ENCODE measurements at places on chromosomes 16 and 17.

DNA sequence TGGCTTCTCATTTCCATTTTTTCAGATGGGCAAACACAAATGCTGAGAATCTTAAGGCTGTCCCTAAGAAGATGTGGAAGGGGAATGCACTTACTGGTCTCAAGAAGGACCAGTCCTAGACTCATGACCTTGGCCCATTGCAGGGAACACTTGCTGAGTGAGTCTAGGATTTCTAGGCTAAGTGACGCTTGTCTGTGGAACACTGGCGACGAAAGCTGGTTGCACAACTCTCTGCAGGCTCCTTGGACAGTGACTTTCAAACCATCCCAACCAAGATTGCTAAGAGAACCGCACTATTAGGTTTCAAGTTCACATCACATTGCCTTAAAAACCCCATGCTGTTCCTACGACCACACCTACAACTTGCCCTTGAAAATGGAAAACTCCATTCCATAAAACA lies 174.1 kb downstream of the AXIN2 start:
- DNase-seq = no peak

GRCh38 chr17:13593757-13594156 lies 8.0 kb downstream of the HS3ST3A1 start:
- DNase-seq = no peak

- DNase-seq = no peak
Measured at GRCh38 chr16:66113223-66113622, 253.3 kb upstream of the CDH5 start.

DNA sequence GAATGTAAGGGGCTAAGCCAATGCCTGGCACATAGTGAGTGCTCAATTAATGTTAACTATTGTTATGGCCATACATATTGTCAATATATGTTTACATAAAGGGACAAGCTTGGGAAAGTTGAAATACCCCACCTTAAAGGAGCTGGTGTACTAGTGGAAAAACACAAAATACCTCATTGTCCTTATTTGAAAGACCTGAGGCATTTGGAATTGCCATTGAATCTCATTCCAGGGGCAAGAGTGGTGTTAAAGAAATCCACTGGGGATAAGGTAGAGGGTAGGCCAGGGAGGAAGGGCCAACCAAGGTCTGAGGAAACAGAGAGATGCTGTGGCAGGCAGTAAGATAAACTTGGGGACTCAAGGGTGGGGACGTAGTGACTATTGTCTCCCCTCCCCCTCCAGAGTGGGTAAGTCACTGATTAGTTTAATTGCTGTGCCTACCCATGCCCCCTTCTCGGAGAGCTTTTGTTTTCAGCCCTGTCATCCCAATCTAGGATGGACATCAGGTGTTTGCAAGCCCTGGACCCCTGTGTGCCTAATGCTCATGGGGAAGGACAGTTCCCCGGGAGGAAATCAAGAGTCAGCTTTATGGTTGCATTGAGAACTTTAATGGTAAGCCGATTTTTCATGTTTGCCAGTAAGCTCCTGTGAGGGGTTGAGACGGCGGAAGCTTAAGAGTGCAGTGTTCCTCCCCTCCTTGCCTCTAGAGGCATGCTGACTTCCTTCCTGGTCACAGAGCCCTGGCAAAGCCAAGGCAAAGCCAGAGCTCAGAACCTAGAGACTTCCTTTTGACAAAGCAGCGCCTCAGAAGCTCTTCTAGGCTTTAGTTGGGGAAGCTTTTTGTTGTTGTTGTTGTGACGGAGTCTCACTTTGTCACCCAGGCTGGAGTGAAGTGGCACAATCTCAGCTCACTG lies 2.5 kb upstream of the HEATR9 start:
- DNase-seq = no peak

DNA sequence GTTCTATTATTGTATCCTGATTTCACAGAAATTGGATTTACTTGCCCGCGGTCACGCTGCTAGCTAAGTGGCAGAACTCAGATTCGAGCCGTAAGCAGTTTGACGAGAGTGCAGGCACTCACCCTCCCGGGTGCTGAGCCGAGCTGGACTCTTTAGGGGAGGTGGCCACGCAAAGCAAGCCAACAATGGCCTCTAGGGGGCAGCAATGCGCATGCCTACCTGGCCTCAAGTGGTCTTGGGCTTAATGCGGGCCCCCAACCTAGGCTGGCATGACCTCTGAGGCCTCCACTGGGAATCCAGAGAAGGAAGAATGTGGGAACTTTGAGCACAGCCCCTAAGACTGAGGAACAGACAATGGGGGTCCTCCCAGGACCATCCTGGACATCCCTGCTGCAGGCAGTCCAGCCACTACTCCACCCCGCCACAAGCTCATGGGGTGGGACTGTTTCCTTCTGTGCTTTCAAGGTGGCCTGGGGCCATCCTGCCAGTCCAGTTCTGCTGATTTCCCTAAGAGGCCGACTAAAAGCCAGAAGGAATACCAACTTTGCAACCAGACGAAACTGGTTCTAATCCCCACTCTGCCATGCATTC lies 276.5 kb downstream of the XYLT1 start:
- DNase-seq = peak; percentile 72

DNA sequence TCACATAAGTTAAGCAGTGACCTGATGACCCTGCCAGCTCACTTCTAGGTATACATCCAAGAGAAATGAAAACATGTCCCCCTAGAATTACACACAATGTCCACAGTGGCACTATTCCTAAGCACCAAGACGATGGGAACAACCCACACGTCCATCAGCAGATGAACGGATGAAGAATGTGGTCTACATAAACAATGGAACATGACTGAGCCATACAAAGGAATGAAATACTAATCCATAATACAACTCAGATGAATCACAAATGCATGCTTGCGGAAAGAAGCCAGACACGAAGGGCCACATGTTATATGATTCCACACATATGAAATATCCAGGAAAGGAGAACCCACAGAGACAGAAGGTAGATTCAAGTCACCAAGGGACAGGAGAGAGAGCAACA lies 17.4 kb downstream of the USP22 start:
- DNase-seq = no peak

DNA sequence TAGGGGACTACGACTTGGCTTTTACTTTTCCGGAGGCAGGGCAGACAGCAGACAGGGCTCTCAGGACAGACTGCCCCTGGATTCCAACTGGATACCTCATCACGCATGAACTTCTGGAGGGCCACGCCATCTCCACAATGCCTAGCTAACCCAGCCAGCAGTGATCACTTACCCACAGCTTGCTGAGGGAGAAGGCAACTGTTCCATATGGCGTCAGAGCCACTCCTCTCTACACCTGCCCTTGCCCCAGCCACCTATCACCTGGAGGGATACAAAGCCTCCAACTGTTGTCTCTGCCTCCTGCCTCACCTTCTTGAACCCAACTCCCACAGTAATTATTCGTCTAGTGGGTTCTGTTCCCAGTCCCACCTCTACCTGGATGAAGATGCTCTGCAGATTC lies 8.8 kb downstream of the MYO19 start:
- DNase-seq = no peak

DNA sequence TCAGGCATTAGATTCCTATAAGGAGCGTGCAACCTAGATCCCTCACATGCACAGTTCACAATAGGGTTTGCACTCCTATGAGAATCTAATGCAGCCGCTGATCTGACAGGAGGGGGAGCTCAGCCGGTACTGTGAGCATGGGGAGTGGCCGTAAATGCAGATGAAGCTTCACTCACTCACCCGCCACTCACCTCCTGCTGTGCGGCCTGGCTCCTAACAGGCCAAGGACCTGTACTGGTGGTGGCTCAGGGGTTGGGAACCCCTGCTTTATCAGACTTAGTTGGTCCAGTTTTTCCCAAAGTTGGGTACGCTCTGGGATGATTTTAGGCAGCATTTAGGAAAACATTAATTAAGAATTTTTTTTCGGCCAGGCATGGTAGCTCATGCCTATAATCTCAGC lies 103.8 kb downstream of the MARF1 start:
- peak; percentile 61 for DNase-seq

- no peak for DNase-seq
Measured at GRCh38 chr16:4846503-4846900, 586 bp downstream of the GLYR1 start.

DNA sequence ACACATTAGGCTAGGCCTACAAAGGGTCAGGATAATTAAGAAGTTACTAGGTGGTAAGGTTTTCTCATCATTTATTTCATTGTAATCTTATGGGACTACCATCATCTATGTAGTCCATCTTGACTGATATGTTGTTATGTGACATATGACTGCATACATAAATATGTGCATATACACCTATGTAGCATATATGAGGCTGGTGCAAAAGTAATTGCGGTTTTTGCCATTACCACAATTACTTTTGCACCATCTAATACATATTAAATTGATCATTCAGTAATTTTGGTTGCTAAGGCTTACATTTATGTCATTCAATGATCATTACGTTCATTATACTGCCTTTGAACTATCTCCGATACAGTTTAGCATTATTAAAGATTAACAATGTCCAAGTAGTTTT lies 167.8 kb upstream of the AXIN2 start:
- DNase-seq = no peak

DNA sequence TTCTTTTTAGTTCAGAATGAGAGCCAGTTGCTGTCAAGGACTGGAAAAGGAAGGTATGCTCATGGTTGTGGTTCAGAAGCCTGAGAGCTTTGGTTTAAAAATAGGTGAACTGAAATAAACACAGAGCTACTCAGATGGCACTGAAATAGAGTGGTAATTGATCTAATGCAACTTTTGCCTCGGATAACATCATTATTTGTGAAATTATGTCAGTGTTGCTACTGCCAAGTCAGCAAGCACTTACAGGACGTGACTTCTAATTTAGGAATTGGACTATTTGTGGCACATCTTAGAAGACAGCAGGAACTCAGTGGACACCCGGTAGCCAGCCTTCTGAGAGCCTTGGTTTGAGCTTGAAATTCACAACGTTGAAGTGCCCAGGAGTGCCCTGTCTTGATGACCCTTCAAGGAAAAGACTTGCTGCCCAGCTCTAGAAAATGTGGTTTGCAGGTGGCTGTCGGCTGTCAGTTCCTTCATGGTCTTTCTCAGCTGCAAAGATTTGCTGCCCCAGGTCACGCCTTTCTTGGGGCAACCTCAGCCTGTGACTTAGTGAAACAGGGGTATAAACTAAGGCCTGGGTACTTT lies 42.0 kb upstream of the XYLT1 start:
- DNase-seq = no peak

DNA sequence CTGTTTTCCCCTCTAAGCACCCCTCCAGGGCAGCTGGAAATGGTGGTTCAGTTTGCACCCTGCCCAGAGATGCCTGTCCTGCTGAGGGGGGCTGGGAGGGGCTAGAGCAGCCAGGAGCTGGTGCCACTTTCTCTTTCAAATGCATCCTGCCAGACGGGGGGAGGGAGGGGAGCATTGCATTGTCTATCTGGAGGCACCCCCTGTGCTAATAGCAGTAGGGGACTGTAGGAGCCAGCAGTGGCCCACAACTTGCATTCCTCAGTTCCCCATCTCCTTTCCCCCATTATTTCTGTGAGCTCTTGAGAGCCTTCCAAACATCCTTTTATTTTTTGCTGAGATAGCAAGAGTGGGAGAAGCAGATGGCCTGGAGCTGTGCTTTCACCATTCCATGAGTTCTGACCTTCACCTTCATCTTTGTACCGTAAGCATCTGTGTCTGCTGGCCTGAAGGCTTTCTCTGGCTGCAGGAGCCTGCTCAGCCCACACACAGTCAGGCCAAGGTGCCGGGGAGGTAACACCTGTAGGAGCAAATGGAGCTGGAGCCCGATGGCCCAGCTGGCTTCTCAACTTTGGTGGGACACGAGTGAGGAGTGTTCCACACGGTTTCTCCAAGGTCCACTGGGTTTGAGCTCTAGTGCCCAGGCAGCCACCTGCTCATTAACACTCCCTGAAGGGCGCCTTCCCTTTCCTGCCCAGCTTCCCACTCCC lies 5.2 kb downstream of the WFDC1 start:
- DNase-seq = no peak

DNA sequence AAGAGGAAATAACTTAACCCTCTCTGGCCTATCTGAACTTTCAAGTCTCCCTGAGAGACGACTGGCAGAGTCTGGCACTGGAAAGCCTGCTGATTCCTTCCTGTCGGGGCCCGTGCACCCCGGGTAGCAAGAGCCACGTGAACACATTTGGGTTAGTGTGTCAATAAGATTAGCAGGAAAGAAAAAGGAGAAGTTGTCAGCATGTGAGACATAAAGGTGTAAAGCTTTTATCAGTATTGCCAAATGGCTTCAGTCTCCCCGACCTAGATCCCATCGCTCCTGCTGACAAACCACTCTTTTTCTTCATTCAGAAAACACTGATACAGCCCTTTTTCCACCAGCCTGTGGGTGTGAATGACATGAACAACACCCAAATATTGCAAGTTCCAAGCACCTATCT lies 74.4 kb downstream of the CCT6B start:
- peak; percentile 72 for DNase-seq

GRCh38 chr17:77772461-77772897 lies 186.0 kb upstream of the TNRC6C start:
- DNase-seq = peak; percentile 85

- DNase-seq = no peak
Measured at GRCh38 chr16:879461-879861, 78.9 kb upstream of the GNG13 start.

DNA sequence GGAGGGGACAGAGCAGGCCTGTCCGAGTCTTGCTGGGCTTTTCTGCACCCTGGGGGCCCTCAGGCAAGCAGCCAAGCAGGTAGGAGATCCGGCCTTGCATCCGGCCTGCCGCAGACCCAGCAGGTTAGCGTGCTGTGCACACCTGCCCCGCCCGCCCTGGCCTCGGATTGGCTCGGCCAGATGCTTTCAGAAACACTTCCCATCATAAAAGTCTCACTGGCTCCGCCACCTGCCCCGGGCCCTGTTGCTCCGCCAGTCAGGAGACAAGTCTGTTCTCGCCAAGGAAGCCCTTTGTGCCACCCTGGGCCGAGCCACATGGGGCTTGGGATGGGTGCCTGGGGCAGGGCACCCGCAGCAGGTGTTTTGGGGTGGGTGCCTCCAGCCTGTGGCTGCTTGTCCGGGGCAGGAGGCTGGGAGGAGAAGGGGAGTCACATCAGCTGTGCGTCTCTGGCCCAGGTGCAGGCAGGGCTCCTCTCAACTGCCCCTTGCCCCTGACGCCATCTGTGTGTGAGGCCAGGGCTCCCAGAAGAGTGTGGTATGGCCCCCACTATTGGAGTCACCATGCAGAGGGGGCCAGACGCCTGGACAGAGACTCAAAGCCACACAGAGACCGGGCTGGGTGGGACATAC lies 228.2 kb upstream of the GSE1 start:
- no peak for DNase-seq

DNA sequence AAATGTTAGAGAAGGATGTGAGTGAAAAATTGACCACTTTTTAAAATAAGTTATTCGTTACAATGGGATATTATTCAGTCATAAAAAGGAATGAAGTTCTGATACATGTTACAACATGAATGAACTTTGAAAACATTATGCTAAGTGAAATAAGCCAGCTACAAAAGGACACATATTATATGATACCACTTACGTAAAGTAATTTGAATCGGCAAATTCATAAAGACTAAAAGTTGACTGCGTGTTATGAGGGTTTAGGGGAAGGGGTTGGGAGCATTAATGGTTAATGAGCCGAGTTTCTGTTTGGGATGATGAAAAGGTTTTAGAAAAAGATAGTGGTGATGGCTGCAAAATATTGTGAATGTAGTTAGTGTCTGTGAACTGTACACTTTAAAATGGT lies 73.1 kb downstream of the USP32 start:
- no peak for DNase-seq

GRCh38 chr16:15660203-15660601 lies 10.2 kb downstream of the NDE1 start:
- no peak for DNase-seq

GRCh38 chr17:66413559-66414520 lies 111.4 kb downstream of the PRKCA start:
- DNase-seq = no peak

GRCh38 chr16:10847176-10847575 lies 28.6 kb upstream of the TVP23A start:
- no peak for DNase-seq
